ENCODE measurements at places on chromosomes 2 and 18. TPM values are rescaled to one million over a fixed set of nuclear protein-coding genes. Genes with fewer than 3 reads are reported as not detected.

The TMEM37 gene
- not detected for total RNA-seq

The NEURL3 gene
- not detected for total RNA-seq

The ZNF513 gene
- 15.3 TPM for total RNA-seq

The ZNF892 gene
- total RNA-seq = 4.5 TPM

The REG1B gene
- not detected for total RNA-seq

The ITGB6 gene
- 152 TPM for total RNA-seq

The OTX1 gene
- 0.62 TPM for total RNA-seq

The PLA2R1 gene
- 5.6 TPM for total RNA-seq

The FBXO15 gene
- 0.91 TPM for total RNA-seq

The CHMP1B gene
- 46.1 TPM for total RNA-seq

The SLC25A52 gene
- total RNA-seq = not detected

The STAT4 gene
- 1.1 TPM for total RNA-seq

The VWC2L gene
- not detected for total RNA-seq

The SCYGR8 gene
- total RNA-seq = not detected

The HTR2B gene
- total RNA-seq = 0.78 TPM

The NBAS gene
- total RNA-seq = 49.3 TPM

The C18orf54 gene
- total RNA-seq = 3.0 TPM

The COMMD1 gene
- total RNA-seq = 49.9 TPM

The CPO gene
- total RNA-seq = not detected

The POMC gene
- total RNA-seq = not detected

The C1GALT1C1L gene
- total RNA-seq = not detected

Data from myocyte (in vitro differentiated cells).